ENCODE measurements at places on chromosomes 5 and 9. TPM values are rescaled to one million over a fixed set of nuclear protein-coding genes. Genes with fewer than 3 reads are reported as not detected.
A peak's percentile ranks its signal among the peaks of the same experiment; 100 is the strongest.

GBGT1 gene
- 0.87 TPM for total RNA-seq

DNA sequence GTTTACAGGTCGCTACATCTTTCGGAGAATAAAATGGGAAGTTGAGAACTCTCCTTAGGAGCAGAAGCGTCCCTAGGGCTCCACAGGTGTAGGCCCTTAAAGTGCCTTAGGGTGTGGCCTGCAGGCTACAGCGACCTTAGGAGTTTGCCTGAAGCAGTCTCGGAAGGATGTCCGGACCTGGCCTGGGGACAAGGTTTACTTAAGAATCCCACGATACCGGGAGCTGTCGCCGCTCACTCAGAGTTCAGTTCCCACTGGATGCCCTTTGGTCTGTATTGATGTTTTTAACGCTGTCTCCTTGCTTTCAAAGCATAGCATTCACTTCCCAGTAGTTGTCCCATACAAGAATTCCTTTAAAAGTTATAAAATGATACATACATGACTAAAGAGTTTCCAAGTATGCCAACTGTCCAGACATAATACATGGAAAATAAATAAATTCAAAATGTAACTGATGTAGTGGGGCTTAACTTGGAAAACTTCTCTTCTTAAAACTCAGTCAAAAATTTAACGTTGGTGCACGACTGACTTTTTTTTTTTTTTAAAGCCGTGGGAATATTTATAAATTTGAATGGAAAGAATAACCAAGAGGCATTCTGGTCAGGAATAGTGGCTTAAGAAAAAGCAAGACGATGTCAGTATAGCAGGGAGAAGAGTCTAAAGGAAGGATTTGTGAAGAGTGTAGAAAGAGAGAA, 848 bp downstream of the RAD50 start:
- peak; percentile 1 for ATAC-seq

FLT4 gene
- total RNA-seq, result 4.1 TPM

PLAA gene
- 49.8 TPM for total RNA-seq

DNA sequence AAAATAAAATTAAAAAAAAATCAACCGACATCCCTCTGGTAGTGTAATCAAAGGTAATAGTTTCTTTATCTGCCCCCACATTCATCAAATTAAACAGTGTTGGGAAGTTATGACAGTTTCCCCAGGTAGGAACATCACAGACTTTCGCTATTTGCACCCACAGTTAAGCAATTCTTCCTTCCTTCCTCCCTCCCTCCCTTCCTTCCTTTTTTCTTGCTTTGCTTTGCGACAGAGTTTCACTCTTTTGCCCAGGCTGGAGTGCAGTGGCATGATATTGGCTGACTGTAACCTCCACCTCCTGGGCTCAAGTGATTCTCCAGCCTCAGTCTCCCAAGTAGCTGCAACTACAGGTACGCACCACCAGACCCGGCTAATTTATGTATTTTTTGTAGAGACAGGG, 10.8 kb upstream of the BICD2 start:
- ATAC-seq, result no peak

GRCh38 chr5:92907938-92908606, 672.9 kb downstream of the NR2F1-AS1 start:
- no peak for ATAC-seq

GRCh38 chr5:154949781-154950180, 8.9 kb downstream of the MRPL22 start:
- ATAC-seq, result no peak

LCP2 gene
- total RNA-seq, result 0.74 TPM

SIGMAR1 gene
- 123 TPM for total RNA-seq

DNA sequence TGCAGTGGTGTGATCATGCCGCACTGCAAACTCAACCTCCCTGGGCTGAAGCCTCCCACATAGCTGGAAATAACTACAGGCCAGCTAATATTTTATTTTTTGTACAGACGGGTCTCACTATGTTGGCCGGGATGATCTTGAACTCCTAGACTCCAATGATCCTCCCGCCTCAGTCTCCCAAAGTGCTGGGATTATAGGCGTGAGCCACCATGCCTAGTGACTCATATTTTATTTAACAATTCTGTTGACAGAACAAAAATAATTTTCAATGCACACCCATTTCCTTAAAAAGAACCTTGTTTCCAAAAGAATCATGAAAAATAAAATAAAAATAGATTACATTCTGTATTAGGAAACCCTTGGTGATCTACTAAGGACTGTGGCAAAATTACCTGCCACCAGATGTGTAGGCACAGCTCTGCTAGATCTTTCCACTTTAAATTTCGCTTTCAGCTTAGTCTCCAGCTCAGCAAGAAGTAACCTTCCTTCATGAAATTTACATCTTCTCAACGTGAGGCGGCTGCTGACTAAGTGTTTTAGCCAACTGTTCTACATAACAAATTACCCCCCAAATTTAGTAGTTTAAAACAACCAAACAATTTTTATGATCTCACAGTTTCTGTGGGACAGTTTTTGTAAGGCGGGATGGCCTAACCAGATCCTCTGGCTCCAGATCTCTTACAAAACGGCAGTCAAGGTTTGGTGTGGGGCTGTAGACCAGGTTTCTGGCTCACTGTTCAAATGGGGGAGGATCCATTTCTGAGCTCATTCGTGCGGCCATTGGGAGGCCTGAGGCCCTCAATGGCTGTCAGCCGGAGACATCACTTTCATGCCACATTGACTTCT, 32.6 kb upstream of the GOLPH3 start:
- ATAC-seq, result no peak

GRCh38 chr5:96629774-96630173, 32.4 kb upstream of the CAST start:
- no peak for ATAC-seq

DNA sequence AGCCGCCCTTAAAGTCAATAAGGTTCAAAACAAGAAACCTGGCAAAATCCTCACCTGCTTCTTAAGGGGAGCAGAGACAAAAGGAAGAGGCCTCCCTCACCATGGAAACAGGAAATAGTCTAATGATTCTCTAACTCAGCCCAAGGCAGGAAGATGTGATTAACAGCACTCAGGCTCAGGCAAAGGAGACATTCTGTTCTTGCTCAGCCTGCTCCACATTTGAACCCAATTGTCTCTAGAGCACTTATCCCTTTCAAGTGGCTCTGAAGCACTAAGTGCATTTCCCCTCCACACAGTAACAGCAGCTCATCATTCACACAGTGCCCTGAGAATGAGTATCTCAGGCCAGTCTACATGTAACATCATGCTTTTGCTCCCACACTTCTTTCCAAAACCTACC, 72.3 kb downstream of the NIPSNAP3B start:
- ATAC-seq, result no peak

HSPA4 gene
- total RNA-seq, result 143 TPM

- no peak for ATAC-seq
These were observed 263.4 kb downstream of the SEC61B start for GRCh38 chr9:99485459-99485858.

GRCh38 chr9:92722386-92723298, 42.0 kb downstream of the BICD2 start:
- ATAC-seq, result no peak

DNA sequence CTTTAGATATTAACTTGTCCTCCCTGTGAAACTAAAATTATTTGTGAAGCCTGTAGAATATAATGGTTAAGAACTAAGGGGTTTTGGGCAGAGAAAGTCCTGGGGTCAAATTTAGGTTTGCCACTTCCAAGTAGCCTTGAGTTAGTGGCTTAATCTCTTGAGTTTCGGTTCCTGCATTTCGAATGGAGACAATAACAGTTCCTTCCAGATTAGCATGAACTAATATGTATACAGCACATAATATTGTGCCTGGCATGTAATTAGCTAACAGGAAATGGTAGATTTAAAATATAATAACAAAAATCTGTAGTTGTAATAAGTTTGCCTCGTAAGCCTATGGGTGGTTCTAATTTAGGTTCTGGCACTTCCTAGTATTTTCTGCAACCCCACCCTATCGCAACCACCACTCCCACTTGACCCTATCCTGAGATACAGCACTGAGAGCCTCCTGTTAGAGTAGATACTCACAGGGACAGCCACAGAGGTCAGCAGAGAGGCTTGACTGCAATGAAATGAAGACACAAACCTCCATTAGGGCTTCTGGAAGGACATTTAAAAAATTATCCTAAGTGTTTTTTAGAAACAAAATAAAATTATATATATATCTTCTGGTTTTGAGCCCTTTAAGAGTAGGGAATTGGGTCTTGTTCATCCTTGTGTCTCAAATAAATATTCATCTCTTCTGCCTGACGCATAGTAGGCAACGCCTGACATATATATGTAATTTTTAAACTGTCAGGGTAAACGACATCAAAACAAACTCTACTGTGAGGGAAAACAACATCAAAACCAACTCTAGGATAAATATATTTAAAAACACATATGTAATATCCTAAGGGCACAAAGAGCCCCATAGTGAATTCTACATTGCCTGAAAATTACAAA, 8.5 kb downstream of the SPINK9 start:
- ATAC-seq, result peak; percentile 41

ARHGEF37 gene
- 0.42 TPM for total RNA-seq

DNA sequence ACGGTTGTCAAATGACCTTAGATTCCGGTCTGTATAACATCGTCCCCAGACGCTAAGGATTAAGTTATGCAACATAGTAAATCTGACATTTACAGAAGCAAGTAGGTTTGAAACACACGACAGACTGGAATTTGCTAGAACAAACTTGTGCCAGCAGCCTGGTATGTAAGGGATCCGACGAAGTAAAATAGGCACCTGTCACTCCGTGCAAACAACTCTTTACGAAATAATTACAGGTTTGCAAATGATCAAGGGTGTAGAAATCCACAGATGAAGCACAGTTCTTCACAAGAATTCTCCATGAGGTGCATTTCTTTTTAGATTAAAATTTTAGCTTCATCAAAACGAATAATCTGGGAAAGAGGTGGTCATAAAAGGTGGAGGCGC, 508 bp downstream of the MOCS2 start:
- ATAC-seq, result no peak

GPX8 gene
- total RNA-seq, result 10.2 TPM

GRCh38 chr5:119332208-119332607, 23.6 kb upstream of the TNFAIP8 start:
- no peak for ATAC-seq

DNA sequence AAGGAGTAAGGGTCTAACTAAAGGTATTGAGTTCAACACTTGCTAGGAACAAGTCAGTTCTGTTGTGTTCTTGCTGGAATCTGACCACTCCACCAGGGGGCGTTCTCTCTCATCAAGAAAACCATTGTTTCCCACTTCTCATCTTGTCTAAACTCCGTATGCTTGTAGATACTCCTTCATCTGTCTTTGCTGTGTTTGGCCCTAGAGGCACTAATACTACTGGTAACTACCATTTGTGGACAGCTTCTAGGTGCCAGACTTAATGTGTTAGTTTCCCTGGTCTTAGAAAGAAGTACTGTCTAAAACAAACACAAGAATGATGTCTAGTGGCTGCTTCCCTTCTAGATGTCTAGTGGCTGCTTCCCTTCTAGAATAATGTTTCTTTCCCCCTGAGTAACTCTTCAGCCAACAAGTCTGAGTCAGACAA, 18.7 kb upstream of the PTPDC1 start:
- ATAC-seq, result peak; percentile 86

- ATAC-seq, result no peak
These were observed 219.0 kb downstream of the MLLT3 start for GRCh38 chr9:20403346-20403745.

DNA sequence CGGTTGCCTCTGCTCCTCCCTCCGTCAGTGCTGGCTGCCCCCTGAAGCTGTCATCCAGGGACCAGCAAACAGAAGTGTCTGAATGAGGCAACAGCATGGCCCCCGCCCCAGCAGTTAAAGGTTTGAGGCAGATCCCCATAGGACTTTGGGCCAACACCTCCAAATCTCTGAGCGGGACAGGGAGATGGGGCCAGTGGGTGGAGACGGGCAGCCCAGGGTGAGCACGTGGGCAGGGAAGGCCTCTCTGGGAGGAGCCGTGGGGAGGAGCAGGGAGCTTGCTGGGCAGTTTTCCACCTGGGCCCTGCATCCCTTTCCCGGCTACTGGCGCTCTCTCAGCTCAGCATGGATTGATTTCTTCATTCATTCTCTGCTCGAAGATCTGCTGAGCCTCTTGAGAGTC, 39.1 kb upstream of the NOTCH1 start:
- ATAC-seq, result peak; percentile 21

MYOT gene
- 0.21 TPM for total RNA-seq

FOXD4 gene
- total RNA-seq, result 1.3 TPM

DNA sequence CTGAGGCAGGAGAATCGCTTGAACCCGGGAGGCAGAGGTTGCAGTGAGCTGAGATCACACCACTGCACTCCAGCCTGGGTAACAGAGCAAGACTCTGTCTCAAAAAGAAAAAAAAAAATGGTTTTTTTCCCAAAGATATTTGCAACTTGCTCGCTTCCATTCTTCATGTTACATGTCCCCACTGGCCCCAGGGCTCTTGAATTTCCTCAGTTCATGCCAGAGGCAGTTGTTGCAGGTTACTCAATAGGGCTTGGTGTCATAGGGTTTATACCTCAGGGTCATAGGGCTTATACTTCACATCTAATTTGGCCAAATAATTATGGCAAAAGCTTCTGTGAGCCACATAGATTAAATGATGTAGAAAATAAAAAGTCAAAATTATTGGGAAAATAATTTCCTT, 44.1 kb upstream of the KCNV2 start:
- ATAC-seq, result no peak

MEIKIN gene
- not detected for total RNA-seq

- ATAC-seq, result no peak
These were observed 472.3 kb downstream of the LRRC70 start for GRCh38 chr5:63050916-63051315.

DNA sequence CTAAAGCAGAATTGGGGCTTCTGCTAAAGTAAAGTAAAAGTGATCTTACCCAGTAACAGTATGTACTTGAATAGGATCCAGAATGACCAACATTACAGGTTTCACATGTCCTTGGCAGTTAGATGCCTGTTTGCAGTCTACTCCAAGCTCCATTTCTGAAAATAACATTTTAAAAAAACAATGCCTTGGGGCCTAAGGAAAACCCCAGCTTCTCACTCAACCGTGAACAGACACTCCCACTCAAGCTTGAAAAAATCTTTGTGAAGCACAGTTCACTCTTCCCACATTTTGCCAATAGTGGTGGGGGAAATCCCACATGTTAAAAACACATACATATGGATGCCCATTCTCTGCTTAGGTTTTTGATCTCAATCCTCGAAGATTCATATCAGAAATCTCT, 304.1 kb downstream of the ARRDC3 start:
- peak; percentile 60 for ATAC-seq

ANP32B gene
- total RNA-seq, result 37.2 TPM

DNA sequence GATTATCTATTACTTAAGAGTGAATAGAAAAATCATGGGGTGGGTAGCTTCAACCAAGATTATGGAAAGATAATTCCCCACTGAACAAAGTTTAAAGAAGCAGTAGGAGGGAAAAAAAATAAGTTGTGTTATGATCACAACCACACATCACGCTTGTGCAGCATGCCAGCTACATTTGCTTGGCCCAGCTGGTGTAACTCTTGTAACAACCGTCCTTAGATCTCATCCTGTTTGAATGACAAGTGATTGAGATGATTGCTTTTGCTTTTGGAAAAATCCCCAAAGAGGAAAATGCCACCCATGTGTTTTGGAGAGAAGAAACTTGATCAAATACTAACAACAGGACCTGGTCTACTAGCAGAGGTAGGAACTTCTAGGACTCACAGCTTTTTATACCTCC, 107.6 kb upstream of the KIF2A start:
- ATAC-seq, result no peak

PCYOX1L gene
- total RNA-seq, result 20.5 TPM

Data from motor neuron (in vitro differentiated cells).